CD4-positive, alpha-beta T cell treated with Interleukin-4 for 1 hour (primary cell): ENCODE measurements at places on chromosomes 13 and 19.

GRCh38 chr19:16168465-16169081 is 4.8 kb downstream of the CIB3 start:
- peak; percentile 30 for DNase-seq

GRCh38 chr19:42816894-42817293 is 51.4 kb upstream of the PSG8 start:
- no peak for DNase-seq

GRCh38 chr13:113565526-113566226 is 18.9 kb upstream of the TFDP1 start:
- no peak for DNase-seq

- peak; percentile 72 for DNase-seq
These were observed 5.5 kb upstream of the IFI30 start for GRCh38 chr19:18167975-18168645.

GRCh38 chr19:46125447-46125846 is 959 bp upstream of the IGFL3 start:
- no peak for DNase-seq

- DNase-seq: no peak
These were observed 1.9 kb downstream of the TEX26 start for GRCh38 chr13:30934381-30934780.

GRCh38 chr13:25109341-25109740 is 13.4 kb downstream of the PABPC3 start:
- DNase-seq: no peak

DNA sequence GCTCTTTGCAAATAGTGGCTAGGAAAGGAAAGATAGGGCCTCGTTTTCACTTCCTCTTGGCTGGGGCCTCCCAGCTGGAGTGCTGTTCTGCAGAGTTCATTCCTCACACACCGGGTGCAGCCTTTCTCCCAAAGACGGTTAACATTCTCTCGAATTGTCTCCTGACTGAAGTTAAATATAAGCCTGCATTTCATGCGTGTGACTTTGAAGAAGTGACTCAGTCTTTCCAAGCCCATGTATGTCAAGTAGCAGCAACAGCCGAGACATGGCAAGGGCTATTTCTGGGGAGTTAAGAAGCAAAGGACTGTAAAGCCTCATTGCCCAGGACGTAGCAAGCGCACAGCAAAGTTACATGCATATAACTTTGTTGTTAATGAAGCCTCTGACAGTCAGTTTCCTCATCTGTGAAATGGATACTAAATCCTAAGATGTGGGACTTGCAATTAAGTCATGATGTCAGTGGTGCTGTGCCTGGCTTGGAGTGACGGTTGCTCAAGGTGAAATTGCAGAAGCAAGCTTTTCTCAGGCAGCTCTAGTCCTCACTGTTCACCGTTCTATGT is 502.4 kb downstream of the MYO16 start:
- DNase-seq: no peak
